ENCODE measurements at places on chromosomes 1 and 21.

- peak; percentile 38 for DNase-seq
These were observed 743 bp downstream of the PHF13 start for GRCh38 chr1:6614019-6614928.

- DNase-seq: no peak
These were observed 14.1 kb downstream of the TMCO4 start for GRCh38 chr1:19785660-19786059.

DNA sequence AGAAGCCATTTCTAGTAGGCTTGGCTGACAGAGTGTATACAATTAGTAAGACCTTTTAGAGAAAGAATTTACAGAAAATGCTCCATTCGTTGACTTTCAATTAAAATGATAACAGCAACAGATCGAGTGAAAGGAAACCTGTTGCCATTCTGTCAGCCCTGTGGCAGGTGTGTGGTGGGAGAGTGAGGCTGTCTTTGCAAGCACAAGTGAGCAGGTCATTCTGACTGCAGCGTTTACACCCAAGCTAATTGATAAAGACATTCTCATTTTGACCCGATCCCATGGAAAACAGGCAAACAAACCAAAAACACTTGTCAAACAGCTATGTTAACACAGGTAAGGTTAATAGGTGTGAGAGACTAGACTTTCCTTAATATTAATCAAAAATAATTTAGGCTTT lies 257.3 kb downstream of the PTBP2 start:
- no peak for DNase-seq

DNA sequence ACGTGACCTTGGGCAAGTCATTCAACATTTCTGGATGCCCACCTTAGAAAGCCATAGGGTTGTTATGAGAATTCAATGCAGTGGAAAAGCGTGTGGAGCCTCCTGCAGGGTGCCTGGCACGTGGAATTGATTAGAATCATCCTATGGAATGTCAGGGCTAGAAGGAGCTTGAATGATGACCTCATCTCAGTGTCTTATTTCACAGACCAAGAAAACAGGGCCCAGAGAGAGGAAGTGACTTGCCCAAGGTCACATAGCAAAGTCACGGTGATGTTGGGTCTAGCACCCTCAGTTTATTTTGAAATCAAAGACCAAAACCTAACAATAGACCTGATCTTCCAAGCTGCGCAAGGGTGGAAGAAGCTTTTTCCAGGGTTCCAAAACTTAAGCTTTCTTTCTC lies 6.0 kb downstream of the TRABD2B start:
- DNase-seq: no peak
